ENCODE measurements at places on chromosomes 11 and 22.

DNA sequence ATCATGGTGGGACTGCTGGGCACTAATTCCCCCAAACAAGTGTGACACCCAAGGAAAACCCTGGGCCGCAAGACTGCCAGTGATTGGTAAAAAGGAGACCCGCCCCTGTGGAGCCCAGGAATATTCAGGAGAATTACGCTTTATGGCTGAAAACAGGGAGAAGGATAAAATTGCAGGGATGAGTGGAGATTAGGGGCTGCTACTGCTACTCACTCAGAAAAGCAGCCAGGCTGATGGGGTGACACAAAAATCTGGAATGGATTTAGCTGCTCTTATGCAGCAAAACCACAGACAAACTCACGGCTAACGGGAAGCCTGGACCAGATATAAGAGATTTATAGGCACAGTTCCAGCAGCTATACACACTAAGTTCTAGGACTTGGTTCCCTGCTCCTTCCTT is 4.4 kb upstream of the FBXO3 start:
- DNase-seq, result peak; percentile 67

DNA sequence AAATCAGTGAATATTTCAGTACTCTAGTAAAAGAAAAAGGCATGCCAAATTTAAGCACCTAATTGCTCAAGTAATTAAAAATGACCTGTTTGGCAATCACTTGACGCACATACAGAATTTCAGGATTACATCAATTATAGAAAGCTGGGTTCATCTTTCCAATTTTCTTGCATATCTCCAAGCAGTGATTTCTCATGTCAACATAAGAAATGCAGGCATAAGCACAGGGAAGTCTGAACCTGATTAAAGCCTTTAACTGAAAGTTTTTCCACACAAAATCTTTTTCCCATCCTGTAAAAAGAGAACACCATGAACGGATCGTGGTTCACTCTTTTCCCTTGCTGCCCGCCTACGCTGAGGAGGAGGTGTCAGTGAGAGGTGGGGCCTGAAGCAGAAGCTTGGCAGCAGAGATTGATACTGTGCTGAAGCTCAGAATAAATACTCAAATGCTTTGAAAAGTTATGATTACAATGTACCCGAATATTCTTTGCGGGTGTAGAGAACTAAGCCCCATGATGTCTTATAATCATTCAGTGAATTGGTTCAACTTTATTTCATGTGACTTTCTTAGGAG is 704.1 kb upstream of the CCDC90B start:
- DNase-seq, result no peak

GRCh38 chr22:19745155-19746101 is 15.2 kb upstream of the TBX1 start:
- no peak for DNase-seq

DNA sequence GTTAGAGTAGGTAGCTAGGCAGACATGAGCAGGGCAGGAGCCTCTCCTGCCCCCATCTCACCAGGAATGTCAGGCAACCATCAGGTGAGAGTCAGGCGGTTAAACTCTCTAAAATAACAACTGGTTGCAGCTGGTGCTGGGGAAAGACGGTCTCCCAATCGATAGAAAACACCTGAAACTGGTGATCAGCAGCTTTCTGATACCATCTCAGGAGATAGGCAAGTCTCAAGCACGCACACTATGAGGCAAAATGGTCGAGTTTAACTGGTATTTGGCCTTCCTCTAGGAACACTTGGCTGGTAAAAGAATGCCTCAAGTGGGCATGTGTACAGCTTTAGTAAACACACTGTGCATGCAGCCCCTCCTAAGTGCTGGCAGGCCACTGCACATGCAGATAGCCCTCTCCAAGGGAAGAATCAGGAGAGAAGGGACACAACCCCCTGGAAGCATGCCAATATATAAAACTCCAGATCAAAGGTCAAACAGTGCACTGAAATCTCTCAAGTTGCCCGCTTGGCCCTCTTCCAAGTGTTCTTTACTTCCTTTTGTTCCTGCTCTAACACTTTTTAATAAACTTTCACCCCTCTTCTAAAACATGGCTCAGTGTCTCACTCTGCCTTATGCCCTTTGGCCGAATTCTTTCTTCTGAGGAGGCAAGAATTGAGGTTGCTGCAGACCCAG is 88.7 kb downstream of the USP35 start:
- no peak for DNase-seq

- no peak for DNase-seq
Observed at GRCh38 chr22:23212061-23213021, 32.0 kb downstream of the BCR start.

GRCh38 chr11:134725716-134726639 is 313.9 kb upstream of the B3GAT1 start:
- peak; percentile 75 for DNase-seq

DNA sequence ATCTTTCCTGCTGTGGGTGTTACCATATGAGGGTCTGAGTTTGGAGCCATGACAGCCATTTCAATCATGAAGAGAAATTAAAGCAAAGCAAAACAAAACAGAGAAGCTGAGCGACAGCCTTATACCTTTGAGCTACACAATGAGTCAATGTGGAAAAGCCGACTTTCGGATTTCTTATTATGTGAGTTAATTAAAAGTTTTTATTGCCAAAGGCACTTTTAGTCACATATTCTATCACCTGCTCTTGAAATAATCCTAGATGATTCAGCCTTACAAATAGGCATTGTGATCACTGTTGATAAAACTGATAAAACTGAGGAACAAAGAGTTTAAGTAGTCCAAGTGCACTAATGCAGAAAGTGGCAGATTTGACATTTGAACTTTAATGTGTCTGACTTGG is 381.9 kb upstream of the TENM4 start:
- DNase-seq, result no peak

- DNase-seq, result no peak
Observed at GRCh38 chr22:30282616-30283046, 6.7 kb downstream of the CASTOR1 start.

DNA sequence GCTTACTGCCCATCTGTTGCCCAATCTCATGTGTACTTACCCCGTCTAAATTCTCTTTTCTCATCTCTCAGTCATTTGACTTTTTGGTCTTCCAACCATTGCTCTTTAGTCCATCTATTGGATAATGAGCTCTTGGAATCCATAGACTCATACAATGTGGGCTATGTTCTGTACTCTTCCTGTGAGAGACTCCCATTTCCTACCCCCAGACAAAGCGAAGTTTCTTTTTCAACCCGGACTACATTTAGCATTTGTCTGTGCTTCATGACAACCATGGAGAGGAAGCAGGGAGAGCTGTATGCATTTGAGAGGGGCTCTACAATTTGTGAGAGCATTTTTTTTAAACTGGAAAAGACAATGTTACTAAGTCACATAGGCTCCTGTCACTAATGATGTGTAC is 4.0 kb upstream of the ARHGAP42 start:
- no peak for DNase-seq

DNA sequence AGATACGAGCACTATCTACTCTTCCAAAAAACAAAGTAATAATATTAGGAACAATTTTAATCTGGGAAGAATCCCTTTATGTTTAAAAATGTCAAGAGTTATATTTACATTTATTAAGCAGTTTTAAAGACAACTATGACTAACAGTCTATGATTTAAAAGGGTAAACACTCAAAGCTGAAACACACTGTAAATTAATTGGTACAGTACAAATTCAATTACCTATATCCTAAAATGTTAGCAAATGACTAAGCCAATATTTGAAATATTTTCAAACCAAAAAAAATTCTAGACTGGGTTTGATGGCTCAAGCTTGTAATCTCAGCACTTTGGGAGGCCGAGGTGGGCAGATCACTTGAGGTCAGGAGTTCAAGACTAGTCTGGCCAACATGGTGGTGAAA is 36.0 kb upstream of the CHRNA10 start:
- DNase-seq, result no peak

DNA sequence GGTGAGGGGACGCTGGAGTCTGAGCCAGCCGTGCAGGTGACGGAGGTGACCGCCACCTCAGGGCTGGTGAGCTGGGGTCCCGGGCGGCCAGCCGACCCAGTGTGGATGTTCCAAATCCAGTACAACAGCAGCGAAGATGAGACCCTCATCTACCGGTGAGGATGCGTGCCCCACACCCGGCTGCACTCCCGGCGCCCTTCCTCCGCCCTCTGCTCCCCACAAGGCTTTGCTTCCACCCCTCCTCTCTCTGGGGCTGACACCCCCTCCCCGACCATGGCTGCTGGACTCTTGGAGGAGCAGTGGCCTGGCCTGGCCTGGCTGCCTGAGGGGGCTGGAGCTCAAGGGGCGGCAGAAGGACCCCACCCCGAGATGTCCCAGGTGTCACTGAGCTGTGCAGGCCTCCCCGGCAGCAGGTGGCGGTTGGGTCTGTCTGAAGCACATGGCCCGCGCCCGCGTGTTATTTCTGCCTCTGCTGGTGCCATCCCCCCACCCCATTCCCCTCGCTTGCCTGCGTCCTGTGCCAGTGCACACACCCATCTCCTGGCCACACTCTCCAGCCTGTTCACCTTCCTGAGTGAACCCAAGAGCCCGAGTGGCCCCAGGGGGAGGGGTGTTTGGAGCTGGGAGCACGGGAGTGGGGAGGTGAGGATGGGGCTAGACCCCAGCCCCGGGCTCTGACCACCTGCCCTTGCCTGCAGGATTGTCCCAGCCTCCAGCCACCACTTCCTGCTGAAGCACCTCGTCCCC is 2.2 kb downstream of the LRFN4 start:
- no peak for DNase-seq

DNA sequence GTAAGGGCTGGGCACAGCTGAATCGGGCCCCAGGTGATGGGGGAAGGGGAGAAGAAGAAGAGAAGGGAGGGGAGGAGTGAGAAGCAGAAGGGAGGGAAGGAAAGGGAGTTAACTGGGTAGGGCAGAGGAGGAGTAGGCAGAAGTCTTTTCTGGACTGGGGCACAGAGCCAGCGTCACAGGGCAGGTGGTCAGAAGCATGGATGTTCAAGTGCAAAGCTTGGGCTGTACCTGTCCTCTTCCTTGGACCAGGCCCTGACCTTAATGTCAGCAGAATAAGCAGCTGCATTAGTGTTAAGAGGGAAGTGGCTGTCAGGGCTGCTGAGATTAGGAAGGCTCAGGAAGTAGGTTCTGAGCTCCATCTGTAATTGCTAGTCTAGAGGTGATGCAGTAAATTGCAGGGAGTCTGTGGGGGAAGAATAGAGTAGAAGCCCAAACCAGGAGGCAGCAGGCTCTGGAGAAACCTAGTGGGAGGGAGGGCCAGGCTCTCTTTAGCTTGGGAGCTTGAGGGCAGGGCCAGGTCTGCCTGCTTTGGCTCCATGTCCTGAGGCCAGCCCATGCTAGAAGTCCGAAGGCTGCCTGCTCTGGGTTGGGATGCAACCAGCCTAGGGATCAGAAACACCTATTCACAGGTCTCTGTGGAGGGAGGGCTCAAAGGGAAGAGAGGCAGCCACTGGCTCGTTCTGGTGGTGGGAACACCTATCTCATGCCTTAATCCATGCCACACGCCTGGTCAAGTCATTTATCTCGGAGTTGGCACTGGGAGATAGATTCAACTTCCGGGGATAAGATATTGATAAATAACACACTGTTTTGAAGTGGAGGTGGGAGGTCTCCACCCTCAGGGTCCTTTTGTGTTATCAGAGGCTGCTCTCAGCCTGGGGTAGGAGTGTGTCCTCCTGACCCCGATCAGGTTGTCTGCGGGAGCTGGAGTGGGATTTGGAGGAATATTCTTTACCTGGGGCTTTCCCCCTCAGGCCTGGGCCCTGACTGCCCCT is 1.7 kb upstream of the UCP3 start:
- peak; percentile 57 for DNase-seq

- no peak for DNase-seq
Observed at GRCh38 chr11:103024086-103024485, 67.9 kb downstream of the DCUN1D5 start.

GRCh38 chr22:30326255-30326705 is 461 bp downstream of the TBC1D10A start:
- DNase-seq, result peak; percentile 46

- DNase-seq, result no peak
Observed at GRCh38 chr11:62144641-62145255, 20.9 kb downstream of the INCENP start.

DNA sequence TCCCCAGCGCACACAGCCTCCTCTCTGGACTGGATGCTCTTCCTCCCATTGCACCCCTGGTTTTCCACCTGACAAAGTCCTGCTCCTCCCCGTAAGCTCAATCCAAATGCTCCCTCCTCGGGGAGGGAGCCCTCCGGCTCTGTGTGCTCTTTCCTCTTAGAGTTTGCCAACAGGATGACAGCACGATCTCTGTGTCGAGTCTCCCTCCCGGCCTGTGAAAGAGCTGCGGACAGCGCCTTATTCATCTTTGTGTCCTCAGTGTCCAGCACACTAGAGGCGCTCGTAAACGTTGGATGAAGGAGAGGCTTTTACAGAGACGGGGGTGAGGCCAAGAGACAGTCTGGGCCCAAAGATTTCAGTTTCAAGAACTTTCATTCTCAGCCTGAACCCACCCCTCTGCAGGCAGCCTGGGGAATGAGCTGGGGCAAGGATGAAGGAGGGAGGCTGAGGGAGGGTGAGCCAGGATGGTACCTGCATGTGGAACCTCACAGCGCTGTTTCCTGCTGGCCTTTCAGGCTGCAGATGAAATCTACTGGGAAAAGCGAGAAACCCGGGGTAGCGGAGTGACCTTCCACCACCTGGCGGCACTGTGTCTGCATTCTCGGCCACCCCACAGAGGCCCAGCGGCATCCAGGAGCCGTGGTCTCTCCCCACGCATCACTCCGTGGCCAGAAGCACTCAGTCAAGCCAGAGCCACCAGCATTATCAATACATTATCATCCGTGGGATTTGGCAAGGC is 8.5 kb upstream of the TMPRSS4 start:
- peak; percentile 42 for DNase-seq

DNA sequence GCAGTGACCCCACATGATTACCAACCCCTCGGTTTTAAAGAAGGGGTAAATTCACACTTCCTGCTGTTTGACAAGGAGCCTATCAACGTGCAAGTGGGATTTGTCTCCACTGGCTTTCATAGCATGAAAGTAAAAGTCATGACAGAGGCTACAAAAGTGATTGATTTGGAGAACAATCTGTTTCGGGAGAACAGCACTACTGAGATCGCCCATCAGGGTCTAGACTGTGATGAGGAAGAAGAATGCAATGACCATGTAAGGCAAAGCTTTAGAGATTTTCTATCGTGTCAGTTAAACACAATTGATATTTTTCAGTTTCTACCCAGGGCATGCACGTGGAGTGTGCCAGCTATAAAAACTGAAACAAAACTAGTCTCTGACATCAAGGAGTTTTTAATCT is 41.7 kb downstream of the HORMAD2 start:
- DNase-seq, result no peak

- DNase-seq, result no peak
Observed at GRCh38 chr11:64003807-64004589, 17.8 kb downstream of the OTUB1 start.

GRCh38 chr11:126165311-126165720 is 46.1 kb downstream of the RPUSD4 start:
- DNase-seq, result peak; percentile 93

DNA sequence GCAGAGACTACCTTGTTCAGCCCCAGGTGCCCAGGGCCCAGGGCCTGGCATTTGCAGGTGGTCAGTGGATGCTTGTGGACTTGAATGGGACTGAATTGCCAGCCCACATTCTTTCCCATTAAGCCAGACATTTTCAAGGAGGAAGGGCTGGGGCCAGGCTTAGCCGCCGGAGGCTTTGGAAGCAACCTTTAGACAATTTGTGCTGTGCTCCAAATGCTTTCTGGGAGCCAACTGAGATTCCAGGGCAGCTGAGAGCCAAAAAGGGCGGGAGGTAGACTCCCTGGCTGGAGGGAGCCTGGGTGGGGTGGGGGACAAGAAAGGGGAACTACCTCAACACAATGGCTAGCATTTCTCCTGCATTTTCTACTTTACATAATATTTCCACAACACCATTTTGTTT is 54.8 kb upstream of the TIMP3 start:
- DNase-seq, result no peak

All from WERI-Rb-1 (cell line).